ENCODE measurements at places on chromosomes 6 and 20.

DNA sequence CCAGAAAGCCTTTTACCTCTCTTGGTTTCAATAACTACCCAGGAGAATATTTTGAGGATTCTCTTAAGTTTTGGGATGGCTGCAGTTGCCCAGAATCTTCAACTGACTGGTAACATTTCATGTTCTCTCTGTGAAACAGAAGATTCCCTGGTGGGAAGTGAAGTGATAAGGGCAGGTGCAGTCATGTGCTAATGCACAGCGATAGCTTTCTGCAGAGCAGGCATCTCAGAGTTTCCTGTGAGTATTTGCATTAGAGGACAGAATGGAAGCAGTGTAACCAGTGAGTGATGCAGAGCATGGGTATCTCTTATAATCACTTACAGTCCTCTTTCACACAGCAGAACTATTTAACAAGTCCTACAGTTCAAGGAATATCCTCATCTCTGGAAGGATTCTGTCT is 76.1 kb downstream of the HCRTR2 start:
- no peak for DNase-seq

DNA sequence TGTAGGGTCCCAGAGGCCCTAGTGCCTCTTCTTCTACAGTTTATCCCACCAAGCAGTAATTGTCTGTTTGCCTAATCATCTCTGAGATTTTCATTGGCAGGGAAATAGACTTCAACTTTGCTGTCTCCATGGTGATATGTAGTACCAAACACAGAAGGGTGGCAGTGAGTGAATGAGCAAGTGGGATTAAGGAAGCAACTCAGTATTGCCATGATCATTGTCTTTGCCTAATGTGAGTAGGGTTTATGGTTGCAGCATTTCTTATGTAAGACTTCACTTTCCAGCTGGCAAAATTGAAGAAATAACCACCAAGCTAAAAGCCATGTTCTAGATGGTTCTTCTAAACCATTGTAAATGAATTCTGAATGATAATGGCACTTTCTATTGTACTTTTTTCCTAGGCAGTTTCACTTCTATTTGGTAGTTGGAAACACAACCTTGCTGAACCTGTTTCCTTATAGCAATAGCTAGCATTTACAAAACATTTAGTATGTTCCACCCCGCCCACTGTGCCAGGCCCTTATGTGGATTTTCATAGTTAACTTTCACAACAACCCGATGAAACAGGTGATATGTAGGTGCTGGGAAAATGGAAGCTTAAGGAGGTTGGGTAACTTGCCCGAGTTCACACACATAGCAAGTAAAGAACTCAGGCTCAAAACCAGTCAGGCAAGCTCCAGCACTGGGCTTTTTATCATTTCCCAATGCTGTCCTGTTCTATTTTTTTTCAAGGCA is 32.0 kb downstream of the ZC2HC1B start:
- no peak for DNase-seq

GRCh38 chr20:53635221-53635620 is 41.6 kb upstream of the ZNF217 start:
- DNase-seq, result no peak

- DNase-seq, result peak; percentile 73
Observed at GRCh38 chr20:1881240-1881835, 13.9 kb upstream of the SIRPA start.

DNA sequence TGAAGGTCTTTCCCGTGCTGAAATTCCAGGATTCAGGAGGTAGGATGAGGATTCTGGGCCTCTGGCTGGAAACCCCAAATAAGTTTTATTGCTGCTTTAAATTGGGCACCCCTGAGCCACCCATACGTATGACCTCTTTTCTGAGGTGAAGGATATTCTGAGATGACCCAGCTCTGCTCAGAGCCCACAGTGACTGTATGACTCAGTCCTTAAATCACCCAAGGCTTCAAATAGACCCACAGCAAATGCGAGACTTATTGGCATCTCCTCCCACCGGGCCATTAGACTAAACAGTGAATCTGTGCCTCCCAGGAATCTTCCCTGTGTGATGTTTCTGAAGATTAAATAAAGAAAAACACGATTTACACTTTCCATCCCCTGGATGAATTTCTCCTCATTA is 9.5 kb downstream of the SIRPG start:
- DNase-seq, result no peak

- DNase-seq, result no peak
Observed at GRCh38 chr20:63359937-63360849, 956 bp downstream of the CHRNA4 start.

DNA sequence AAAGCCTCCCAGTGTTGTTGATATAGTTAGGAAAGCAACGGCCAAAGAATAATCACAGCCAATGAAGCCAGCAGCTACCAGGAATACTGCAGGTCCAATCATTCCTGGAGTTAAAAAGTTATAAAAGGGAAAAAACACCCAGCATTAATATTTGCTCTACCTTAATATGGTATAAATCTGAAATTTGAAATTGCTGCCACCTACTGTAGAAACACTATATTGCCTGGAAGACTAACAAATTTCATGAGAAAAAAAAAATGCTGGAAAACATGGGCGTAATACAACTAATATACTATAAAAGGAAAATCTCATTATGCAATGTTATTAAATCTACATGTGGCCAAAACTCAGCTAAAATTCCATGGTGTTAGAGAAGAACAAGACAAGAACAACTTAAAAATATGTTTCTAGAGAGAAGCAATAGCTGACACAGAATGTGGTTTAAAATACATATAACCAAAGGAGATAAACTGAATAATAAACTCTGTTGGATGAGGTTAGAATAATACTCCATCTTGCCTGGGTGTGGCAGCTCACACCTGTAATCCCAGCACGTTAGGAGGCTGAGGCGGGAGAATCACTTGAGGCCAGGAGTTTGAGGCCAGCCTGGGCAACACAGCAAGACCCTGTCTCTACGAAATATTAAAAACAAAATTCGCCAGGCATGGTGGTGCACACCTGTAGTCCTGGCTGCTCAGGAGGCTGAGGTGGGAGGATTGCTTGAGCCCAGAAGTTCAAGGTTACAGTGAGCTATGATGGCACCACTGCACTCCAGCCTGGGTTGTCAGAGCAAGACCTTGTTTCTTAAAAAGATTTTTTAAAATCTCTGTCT is 43.1 kb downstream of the SLC17A5 start:
- DNase-seq, result peak; percentile 54

GRCh38 chr20:25290646-25291431 is 43.0 kb downstream of the PYGB start:
- no peak for DNase-seq

DNA sequence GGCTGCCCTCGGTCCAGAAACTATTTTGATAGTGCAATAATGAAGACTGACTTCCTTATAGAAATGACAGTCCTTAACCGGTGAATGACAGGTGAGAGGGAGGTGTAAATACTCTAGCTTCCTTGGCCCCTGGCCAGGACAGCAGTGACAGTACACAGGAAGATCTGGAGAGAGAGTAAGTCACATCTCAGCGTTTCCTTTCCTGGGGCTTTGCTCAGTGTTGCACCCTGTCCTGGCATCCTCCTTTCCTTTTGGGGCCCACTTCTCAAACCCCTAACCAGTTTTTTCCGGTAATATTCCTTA is 336.9 kb downstream of the CD83 start:
- no peak for DNase-seq

GRCh38 chr6:32175711-32176475 is at the start of gene AGPAT1:
Gene AGPAT1, minus strand, starts transcription at chr6:32176084. Its CDS starts 4,588 bp downstream, at chr6:32171496.
- DNase-seq, result peak; percentile 99

GRCh38 chr6:108638993-108639392 is 78.3 kb downstream of the FOXO3 start:
- DNase-seq, result no peak

DNA sequence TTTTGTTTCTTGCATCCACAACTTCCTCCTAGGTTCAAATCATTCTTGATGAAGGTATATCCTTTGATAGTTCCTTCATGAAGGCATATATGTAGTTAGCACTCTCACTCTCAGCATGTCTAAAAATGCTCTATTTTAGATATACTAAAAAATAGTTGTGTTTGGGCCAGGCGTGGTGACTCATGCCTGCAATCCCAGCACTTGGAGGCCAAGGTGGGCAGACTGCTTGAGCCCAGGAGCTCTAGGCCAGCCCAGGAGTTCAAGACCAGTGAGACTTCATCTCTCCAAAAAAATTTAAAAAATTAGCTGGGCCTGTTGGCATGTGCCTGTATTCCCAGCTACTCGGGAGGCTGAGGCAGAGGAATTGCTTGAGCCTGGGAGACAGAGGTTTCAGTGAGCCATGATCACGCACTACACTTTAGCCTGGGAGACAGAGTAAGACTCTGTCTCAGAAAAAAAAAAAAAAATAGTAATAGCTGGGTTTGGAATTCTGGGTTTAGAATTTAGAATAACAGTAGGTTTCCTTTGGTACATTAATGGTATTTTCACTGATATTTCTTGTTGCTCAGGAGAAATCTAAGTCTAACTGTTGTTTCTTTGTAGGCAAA is 7.0 kb downstream of the SERAC1 start:
- DNase-seq, result no peak

GRCh38 chr6:98920904-98921431 is 26.8 kb downstream of the FBXL4 start:
- DNase-seq, result no peak

- DNase-seq, result no peak
Observed at GRCh38 chr6:56214703-56215101, 32.7 kb downstream of the COL21A1 start.

DNA sequence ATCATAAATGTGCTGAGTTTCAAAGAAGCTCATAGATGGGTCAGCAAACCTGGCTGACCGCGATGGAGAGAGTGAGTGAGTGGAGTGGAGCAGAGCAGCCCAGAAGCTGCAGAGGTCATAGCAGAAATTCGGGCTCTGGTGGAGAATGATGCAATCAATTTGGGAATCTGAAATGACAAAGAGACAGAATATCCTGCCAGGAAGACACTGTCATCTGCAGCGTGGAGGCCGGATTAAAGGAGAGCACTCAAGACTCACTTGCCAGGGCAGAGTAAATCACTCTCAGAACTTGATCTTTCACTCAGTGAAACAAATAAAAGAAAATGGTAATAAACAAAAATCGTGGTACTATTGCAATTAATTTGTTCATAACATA is 109.6 kb upstream of the RREB1 start:
- DNase-seq, result no peak

GRCh38 chr6:142885182-142885867 is 59.7 kb downstream of the HIVEP2 start:
- DNase-seq, result no peak

GRCh38 chr6:135320721-135321621 is 139.9 kb downstream of the MYB start:
- DNase-seq, result no peak

- no peak for DNase-seq
Observed at GRCh38 chr6:128606611-128607010, 86.2 kb upstream of the PTPRK start.

DNA sequence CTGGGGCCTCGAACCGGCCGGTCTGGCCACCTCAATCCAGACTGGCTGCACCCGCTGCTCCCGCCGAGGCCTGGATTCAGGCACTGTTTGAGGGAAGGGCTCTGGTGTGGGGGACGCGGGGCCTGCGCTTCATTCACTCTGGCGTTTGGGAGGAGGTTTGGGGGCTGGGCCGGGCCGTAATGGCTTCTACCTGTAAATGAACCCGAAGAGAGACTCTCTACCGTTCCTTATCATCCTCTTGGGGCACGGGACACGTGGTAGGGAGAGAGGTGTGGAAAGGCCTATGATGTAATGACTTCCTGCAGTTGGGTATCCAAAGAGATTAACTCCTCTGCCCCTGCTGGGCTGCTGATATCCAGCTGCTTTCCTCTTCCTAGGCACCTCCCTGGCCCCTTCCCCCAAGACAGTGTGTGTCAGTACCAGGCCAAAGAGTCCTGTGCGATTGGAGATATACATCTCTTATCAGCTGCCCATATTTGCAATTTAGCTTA is 1.8 kb downstream of the FOXO3 start:
- peak; percentile 55 for DNase-seq

GRCh38 chr20:13984211-13984610 is 6.2 kb downstream of the SEL1L2 start:
- no peak for DNase-seq

DNA sequence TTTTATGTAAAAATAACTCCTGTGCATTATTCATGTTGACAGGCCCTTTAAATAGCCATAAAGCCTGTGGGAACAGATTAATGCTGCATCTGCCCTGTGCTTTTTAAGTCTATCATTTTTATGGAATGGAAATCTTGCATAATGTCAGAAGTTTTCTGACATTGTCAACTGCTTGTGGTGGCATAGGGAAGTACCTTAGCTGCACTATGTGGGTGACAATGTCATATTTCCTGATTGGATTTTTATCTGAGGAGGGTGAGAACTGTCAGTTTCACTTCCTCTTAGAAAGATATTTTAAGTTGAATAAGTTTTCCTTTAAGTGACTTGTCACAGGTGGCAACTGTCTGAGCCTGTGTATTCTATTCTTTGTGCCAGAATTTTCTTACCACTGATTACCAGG is 267.9 kb downstream of the PLCB1 start:
- DNase-seq, result no peak

DNA sequence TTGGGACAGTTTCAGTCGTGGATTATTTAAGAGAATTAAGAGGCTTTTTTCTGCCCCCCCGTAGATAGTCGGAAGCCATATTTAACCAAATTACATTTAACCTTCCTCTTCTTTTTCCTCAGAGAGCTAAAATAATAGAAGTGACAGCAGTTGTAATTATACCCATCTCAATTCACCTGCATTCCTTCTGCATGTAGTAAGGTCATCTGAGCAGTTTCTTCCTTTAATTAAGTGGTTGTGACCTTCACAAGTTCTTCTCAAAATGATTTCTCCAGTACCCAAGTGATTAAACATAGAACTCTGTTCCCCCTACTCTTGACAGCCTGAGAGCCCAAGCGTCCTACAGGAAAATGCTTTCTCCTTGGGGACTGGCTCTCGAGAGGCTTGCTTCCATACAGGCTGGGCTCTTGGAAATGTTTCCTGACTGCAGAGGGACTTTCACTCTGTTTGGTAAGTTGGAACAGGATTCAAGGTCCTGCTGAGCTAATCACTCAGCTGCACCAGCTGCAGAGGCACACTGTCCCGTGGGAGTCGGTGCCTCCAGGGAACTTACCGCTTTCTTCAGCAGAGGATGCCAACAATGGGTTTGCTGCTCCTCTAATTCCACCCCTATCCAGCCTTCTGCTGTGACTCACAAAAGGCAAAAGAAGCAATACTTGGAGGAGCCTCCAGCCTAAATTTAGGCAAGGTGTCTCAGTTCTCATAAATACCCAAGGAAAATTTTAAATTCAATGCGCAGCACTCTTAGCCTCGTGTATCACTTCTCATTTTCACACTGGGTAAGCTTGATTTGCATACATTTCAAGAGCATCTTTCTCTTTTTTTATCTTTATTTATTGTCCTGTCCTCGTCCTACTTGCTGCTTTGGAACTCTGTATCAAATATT is 414.9 kb downstream of the KIF16B start:
- DNase-seq, result no peak

- no peak for DNase-seq
Observed at GRCh38 chr20:64258071-64258823, 2.7 kb downstream of the PCMTD2 start.
